ENCODE measurements at places on chromosomes 13 and 19.

DNA sequence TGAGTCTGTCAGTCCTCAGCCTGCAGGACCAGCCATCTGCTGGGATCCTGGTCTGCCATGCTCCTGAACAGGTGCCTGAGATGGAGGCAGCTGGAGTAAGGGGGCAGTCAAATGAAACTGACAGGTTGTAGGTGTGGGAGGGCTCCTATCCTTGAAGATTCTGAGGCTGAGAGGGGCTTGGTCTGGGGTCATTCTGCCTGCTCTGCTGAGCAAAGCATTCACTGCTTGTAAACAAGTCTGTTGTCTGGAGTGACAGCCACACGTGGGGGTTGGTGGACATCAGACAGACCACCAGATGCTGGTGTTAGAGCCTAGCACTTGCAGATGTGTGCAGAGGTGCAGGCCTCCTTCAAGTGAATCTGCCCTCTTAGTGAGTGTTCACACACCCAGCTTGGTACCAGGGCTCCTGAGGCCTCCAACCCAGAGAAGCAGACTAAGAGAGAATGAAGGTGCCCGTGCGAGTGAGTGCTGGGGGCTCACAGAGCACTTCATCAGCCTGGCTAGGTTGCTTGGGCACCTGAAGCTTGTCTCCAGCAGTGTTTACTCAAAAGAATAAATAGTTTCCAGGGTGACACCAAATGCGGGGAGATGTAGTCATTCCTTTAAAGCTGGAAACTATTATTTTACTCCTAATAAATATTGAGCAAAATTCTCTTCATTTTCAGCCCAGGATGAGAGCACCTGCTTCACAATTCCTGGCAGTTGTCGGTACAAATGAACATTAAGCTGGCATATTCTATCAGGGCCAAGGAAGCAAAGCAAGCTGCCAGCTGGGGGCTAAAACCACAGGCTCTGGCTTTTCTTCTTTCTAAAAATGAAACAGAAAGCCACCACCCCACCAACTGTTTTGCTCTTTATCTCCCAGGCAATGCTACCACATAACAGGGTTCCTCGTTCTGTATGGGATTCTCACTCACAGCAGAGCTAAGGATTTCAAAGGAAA, 82.3 kb downstream of the RNASEH2B start:
- DNase-seq: no peak

- no peak for DNase-seq
These were observed 20.1 kb upstream of the MYO16 start for GRCh38 chr13:108609353-108609752.

- no peak for DNase-seq
These were observed 70.1 kb downstream of the CAB39L start for GRCh38 chr13:49373716-49374115.

DNA sequence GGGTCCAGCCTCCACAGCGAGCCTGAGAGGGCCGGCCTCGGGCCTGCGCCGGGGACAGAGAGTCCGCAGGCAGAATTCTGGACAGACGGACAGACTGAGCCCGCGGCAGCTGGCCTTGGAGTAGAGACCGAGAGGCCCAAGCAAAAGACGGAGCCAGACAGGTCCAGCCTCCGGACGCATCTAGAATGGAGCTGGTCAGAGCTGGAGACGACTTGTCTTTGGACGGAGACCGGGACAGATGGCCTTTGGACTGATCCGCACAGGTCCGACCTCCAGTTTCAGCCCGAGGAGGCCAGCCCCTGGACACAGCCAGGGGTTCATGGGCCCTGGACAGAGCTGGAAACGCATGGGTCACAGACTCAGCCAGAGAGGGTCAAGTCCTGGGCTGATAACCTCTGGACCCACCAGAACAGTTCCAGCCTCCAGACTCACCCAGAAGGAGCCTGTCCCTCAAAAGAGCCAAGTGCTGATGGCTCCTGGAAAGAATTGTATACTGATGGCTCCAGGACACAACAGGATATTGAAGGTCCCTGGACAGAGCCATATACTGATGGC, 490 bp downstream of the ITPKC start:
- no peak for DNase-seq

GRCh38 chr19:55519451-55520311, 17.3 kb downstream of the SBK2 start:
- no peak for DNase-seq

All from stimulated activated effector memory CD8-positive, alpha-beta T cell treated with anti-CD3 and anti-CD28 coated beads, Interleukin-12 subunit alpha, Interleukin-12 subunit beta, amount 100 ng/mL, for 72 hours (primary cell).